ENCODE measurements at places on chromosomes 3 and 15.
A peak's percentile ranks its signal among the peaks of the same experiment; 100 is the strongest.

- peaks cover 27% of the 10 kb centered on the region for H3K4me1 ChIP-seq
- H3K27me3 ChIP-seq = peaks cover 71% of the 10 kb centered on the region
- peak; percentile 32 for DNase-seq
- no peak overlapping the region for H3K4me3 ChIP-seq
- H3K36me3 ChIP-seq = peaks cover 5% of the 10 kb centered on the region
These were observed 6.8 kb upstream of the SKOR1 start for GRCh38 chr15:67818464-67818863.

- H3K4me3 ChIP-seq = no peak overlapping the region
- no peaks in the 10 kb centered on the region for H3K27me3 ChIP-seq
- no peaks in the 10 kb centered on the region for H3K36me3 ChIP-seq
- no peak for DNase-seq
- H3K4me1 ChIP-seq = no peaks in the 10 kb centered on the region
These were observed 166.0 kb downstream of the ARRDC4 start for GRCh38 chr15:98126326-98127085.

- DNase-seq = no peak
- no peaks in the 10 kb centered on the region for H3K4me1 ChIP-seq
- H3K36me3 ChIP-seq = no peaks in the 10 kb centered on the region
- no peak overlapping the region for H3K4me3 ChIP-seq
These were observed 46.3 kb upstream of the CLSTN2 start for GRCh38 chr3:139888561-139889140.

GRCh38 chr3:94414418-94414817 lies 351.6 kb downstream of the NSUN3 start:
- no peak overlapping the region for H3K27ac ChIP-seq
- H3K27me3 ChIP-seq = no peaks in the 10 kb centered on the region
- H3K4me3 ChIP-seq = no peak overlapping the region
- no peaks in the 10 kb centered on the region for H3K4me1 ChIP-seq
- H3K36me3 ChIP-seq = no peaks in the 10 kb centered on the region

GRCh38 chr3:70097084-70097483 lies 97.6 kb downstream of the SAMMSON start:
- H3K27ac ChIP-seq = no peak overlapping the region
- H3K4me3 ChIP-seq = no peak overlapping the region
- H3K4me1 ChIP-seq = no peaks in the 10 kb centered on the region

- DNase-seq = no peak
- no peak overlapping the region for H3K27ac ChIP-seq
- H3K27me3 ChIP-seq = no peaks in the 10 kb centered on the region
- no peak overlapping the region for H3K4me3 ChIP-seq
- H3K36me3 ChIP-seq = no peaks in the 10 kb centered on the region
These were observed 128.0 kb downstream of the ATG7 start for GRCh38 chr3:11400213-11400612.

GRCh38 chr15:67509918-67510317 lies 11.0 kb upstream of the C15orf61 start:
- H3K4me3 ChIP-seq = no peak overlapping the region
- no peak for DNase-seq
- H3K27ac ChIP-seq = no peak overlapping the region
- no peaks in the 10 kb centered on the region for H3K27me3 ChIP-seq

- no peaks in the 10 kb centered on the region for H3K36me3 ChIP-seq
- DNase-seq = no peak
- H3K4me3 ChIP-seq = no peak overlapping the region
These were observed 121.2 kb downstream of the MECOM start for GRCh38 chr3:169542331-169542751.

DNA sequence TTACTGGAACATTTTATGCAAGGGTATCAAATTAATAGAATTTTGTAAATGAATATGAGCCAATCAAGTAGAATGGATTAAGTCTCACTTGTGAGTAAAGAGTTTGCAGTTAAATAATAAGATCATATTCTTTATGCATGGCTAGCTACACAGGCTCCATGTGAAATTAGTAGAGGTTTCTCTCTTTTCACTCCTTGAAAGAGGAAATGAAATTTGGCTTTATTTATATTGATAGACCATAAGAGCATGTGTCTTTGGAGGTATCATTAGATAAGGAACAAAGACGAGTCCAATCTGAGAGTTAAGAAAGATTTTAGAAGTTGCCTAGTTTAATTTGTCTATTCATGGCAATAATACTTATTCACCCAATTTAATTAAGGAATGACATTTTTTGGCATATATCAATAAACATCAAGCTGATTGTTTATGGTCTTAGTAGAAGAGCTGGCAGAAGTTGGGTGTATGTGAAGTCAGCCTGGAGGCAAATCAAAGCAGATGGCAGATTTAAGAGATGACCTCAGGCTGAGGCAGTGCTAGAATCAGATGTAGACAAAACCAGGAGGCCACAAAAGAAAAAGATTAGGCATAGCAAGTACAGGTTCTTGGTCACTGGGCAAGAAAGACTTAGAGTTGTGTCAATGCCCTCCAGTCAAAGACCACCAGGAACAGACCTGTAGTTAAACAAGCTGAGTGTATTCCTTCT lies 406.5 kb upstream of the ARHGEF26 start:
- no peaks in the 10 kb centered on the region for H3K36me3 ChIP-seq
- no peak for DNase-seq
- H3K4me1 ChIP-seq = no peaks in the 10 kb centered on the region
- no peaks in the 10 kb centered on the region for H3K27me3 ChIP-seq
- no peak overlapping the region for H3K4me3 ChIP-seq
- no peak overlapping the region for H3K27ac ChIP-seq

DNA sequence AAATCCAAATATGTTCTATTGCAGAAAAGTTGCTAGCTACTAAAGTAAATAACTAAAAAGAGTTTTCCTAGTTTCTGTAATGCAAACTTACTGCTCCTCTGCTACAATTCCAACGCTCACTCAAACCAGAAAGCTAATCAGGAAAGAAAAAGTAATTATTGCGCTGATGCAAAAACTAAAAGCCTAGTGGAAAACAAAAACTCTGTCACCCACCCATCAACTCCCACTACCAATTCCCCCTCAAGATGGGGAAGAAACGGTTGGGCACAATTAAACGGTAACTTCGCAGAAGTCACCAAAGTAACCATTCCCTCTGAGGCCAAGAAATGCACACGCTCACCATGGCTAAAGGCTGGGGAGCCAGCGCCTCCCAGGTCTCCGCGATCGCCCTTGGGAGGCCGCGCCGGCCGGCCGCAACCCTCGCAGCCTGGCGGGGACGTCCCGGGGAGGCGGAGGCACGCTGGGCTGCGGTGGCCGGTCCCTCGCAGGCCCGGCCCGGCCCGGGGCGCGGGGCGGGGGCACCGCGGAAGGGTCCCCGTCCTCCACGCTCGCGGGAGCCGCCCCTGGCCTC lies 684 bp downstream of the SLTM start:
- peak overlapping the region; percentile 95 for H3K27ac ChIP-seq
- DNase-seq = no peak
- H3K27me3 ChIP-seq = no peaks in the 10 kb centered on the region
- peaks cover 12% of the 10 kb centered on the region for H3K4me1 ChIP-seq
- H3K4me3 ChIP-seq = peak overlapping the region; percentile 76
- peaks cover 9% of the 10 kb centered on the region for H3K36me3 ChIP-seq

DNA sequence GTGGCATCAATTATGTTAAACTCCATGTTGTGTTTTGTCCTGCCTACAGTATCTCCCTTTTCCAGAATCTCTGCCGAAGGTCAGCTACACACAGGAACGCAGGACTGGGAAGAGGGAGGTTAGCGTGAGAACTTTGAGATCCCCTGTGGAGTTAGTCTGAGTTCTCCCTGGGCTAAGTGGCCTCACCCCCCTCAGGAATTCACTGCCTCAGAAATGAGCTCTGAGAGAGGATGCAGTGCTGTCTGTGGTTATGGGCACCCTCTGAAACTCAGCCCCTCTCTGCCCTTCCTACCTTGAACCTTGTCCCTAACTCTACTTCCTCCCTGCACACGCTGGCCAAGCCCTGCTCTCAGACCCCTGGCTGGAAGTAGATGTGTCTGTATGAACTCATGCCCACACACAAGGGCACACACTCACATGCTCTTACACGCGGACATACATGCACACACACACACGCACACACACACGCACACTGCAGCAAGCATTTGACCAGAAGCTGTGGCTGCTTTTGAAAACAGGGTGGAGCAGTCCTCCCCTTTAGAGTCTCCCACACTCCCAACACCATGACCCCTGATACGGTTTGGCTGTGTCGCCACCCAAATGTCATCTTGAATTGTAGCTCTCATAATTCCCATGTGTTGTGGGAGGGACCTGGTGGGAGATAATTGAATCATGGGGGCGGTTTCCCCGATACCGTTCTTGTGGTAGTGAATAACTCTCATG lies 5.3 kb upstream of the VIPR1 start:
- H3K4me1 ChIP-seq = peaks cover 34% of the 10 kb centered on the region
- peak; percentile 50 for DNase-seq
- H3K27ac ChIP-seq = no peak overlapping the region
- H3K27me3 ChIP-seq = no peaks in the 10 kb centered on the region

Measured in tibial artery (tissue), 4 donors.